SK-N-SH treated with all-trans-retinoic acid at 6 μM for 48 hours (cell line): ENCODE measurements at places on chromosomes 11 and 22.

DNA sequence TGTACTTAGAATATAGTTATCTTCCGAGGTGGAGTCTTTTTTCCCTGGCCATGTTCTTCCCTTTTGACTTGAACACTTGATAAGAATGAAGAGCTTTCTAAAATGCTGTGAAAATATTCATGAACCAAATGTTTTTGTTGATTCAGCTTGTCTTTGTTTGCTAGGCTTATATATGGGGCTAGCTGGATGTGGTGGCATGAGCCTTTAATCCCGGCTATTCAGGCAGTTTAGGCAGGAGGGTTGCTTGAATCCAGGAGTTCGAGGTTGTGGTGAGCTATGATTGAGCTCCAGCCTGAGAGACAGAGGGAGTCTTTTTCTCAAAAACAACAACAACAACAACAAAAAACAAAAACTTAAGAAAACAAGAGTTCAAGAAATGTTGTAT is 23.1 kb downstream of the CBL start:
- ATAC-seq = no peak

- ATAC-seq = no peak
These were observed 12.6 kb downstream of the SYT13 start for GRCh38 chr11:45273509-45273908.

DNA sequence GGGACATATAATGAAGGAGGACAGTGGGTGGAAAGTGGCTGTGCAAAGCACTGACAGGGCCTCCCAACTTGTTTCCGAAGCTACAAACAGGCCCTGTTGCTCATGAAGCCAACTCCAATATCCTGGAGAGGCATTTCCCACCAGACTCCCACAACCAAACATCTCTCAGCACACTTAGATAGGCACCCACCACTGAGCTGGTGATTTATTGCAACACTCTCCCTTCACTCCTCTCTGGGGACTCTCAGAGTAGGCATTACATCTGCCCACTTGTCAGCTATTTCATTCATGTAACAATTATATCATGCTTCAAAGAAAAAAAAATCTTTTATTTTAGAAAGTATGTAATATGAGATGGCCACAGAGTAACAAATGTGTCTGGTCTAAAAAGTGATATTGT is 32.1 kb upstream of the PPP2R1B start:
- no peak for ATAC-seq

GRCh38 chr22:49149721-49150608 is 677.7 kb downstream of the BRD1 start:
- ATAC-seq = no peak

- ATAC-seq = no peak
These were observed 39.4 kb upstream of the ANGPTL5 start for GRCh38 chr11:101955701-101956100.
